Esophagus mucosa (tissue), 1 donor: ENCODE measurements at places on chromosomes 13 and 19. TPM values are rescaled to one million over a fixed set of nuclear protein-coding genes. Genes with fewer than 3 reads are reported as not detected.

GRCh38 chr13:20994441-20994821 lies 67.0 kb downstream of the LATS2 start:
- ATAC-seq, result no peak

Gene KLHL1
- total RNA-seq, result not detected

GRCh38 chr13:61927648-61928047 lies 512.0 kb upstream of the PCDH20 start:
- ATAC-seq, result no peak

GRCh38 chr13:96900986-96901385 lies 93.3 kb downstream of the OXGR1 start:
- ATAC-seq, result no peak

DNA sequence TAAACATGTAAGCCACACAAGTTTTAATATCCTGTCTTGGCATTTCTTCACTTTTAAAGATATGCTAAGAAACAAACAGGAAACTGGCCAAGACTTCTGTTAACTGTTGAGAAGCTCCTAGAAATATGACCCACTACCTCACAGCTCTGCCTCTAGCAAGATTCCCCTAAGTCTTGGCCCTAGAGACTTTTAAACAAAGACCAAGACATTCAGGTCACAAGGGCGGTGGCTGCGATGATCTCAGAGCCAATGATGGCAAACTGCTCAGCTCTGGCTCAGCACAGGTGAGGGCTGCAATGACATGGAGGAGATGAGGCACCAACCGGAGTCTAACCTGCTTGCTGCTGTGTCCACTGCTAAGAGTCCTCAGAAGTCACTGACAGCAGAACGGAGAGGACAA lies 114.8 kb downstream of the SUCLA2 start:
- no peak for ATAC-seq

- no peak for ATAC-seq
These were observed 445.6 kb downstream of the KCTD12 start for GRCh38 chr13:76440568-76440967.

- no peak for ATAC-seq
These were observed 112.1 kb downstream of the ZIC5 start for GRCh38 chr13:99859178-99860177.

GRCh38 chr13:64709079-64709478 lies 2521.1 kb downstream of the PCDH9 start:
- ATAC-seq, result no peak

DNA sequence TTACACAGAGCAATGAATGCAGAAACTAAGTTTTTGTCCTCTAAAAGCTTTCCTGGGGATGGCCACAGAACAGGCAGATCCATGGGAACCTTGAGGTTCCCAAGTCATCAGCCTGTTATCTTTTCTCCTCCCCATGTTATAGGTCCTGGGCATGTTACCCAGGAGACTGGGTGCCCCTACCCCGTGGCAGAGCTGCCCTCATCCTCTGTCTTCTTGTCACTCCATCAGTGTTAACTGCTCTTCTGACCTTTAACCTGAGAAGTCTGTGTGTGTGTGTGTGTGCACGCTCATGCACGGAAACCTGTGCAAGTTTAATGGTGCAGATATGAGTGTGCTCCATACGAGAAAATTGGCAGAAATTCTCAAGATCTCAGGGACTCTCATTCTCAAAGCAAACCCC lies 43.9 kb upstream of the ZNF724 start:
- ATAC-seq, result no peak
